ENCODE measurements at places on chromosomes 3 and 15. TPM values are rescaled to one million over a fixed set of nuclear protein-coding genes. Genes with fewer than 3 reads are reported as not detected.

The LRTM1 gene
- total RNA-seq, result not detected

The ARIH2 gene
- total RNA-seq, result 60.4 TPM

The ATP13A5 gene
- not detected for total RNA-seq

The WDR93 gene
- total RNA-seq, result not detected

The CFAP20DC gene
- total RNA-seq, result 0.82 TPM

The MASP1 gene
- 20.2 TPM for total RNA-seq

The VIPR1 gene
- total RNA-seq, result 19.5 TPM

The PPP2R3A gene
- total RNA-seq, result 7.0 TPM

The CORO2B gene
- total RNA-seq, result 11.2 TPM

The SH2D7 gene
- total RNA-seq, result not detected

The MKRN3 gene
- total RNA-seq, result 0.90 TPM

The NR2E3 gene
- not detected for total RNA-seq

The PPP1R14D gene
- total RNA-seq, result not detected

The POMGNT2 gene
- total RNA-seq, result 2.9 TPM

The SLC51A gene
- not detected for total RNA-seq

The KLHL40 gene
- not detected for total RNA-seq

The TUSC2 gene
- 11.5 TPM for total RNA-seq

The ELL3 gene
- total RNA-seq, result 3.5 TPM

The TP63 gene
- not detected for total RNA-seq

The GP9 gene
- total RNA-seq, result not detected

The TMED3 gene
- 202 TPM for total RNA-seq

The LRRIQ4 gene
- total RNA-seq, result not detected

The CCR3 gene
- 0.94 TPM for total RNA-seq

The THUMPD3 gene
- 44.9 TPM for total RNA-seq

The NRG4 gene
- not detected for total RNA-seq

The GOLGA6L10 gene
- 0.35 TPM for total RNA-seq

The INKA1 gene
- total RNA-seq, result 5.7 TPM

The ACKR2 gene
- 0.15 TPM for total RNA-seq

The THSD4 gene
- total RNA-seq, result 13.7 TPM

The TRIM42 gene
- not detected for total RNA-seq

The RTP1 gene
- under 0.01 TPM for total RNA-seq

The DISP2 gene
- total RNA-seq, result 0.12 TPM

The ARPC4 gene
- 143 TPM for total RNA-seq

The NR1I2 gene
- total RNA-seq, result not detected

The TMEM207 gene
- total RNA-seq, result not detected

The CX3CR1 gene
- not detected for total RNA-seq

The GAP43 gene
- total RNA-seq, result 5.1 TPM

The ECE2 gene
- total RNA-seq, result not detected

The SCN11A gene
- total RNA-seq, result under 0.01 TPM

The PPM1L gene
- total RNA-seq, result 1.7 TPM

The TNFSF10 gene
- 1.4 TPM for total RNA-seq

The FBXO45 gene
- 8.9 TPM for total RNA-seq

The ANKUB1 gene
- total RNA-seq, result not detected

The GOLGA8J gene
- total RNA-seq, result 0.12 TPM

The RASL12 gene
- total RNA-seq, result 4.1 TPM

The ALS2CL gene
- total RNA-seq, result 1.9 TPM

The SLC35G2 gene
- 2.8 TPM for total RNA-seq

The THBS1 gene
- 3,043 TPM for total RNA-seq

The FBXW12 gene
- not detected for total RNA-seq

The SLC22A14 gene
- total RNA-seq, result 0.23 TPM

The HRG gene
- not detected for total RNA-seq

The GABRR3 gene
- not detected for total RNA-seq

The VILL gene
- 8.9 TPM for total RNA-seq

Measured in smooth muscle cell of the coronary artery (primary cell).